ENCODE measurements at places on chromosomes 16 and 17.

GRCh38 chr17:75693500-75694481 is 26.7 kb downstream of the SAP30BP start:
- peak; percentile 93 for DNase-seq

- no peak for DNase-seq
Observed at GRCh38 chr17:48718227-48718760, 4.0 kb downstream of the PRAC1 start.

DNA sequence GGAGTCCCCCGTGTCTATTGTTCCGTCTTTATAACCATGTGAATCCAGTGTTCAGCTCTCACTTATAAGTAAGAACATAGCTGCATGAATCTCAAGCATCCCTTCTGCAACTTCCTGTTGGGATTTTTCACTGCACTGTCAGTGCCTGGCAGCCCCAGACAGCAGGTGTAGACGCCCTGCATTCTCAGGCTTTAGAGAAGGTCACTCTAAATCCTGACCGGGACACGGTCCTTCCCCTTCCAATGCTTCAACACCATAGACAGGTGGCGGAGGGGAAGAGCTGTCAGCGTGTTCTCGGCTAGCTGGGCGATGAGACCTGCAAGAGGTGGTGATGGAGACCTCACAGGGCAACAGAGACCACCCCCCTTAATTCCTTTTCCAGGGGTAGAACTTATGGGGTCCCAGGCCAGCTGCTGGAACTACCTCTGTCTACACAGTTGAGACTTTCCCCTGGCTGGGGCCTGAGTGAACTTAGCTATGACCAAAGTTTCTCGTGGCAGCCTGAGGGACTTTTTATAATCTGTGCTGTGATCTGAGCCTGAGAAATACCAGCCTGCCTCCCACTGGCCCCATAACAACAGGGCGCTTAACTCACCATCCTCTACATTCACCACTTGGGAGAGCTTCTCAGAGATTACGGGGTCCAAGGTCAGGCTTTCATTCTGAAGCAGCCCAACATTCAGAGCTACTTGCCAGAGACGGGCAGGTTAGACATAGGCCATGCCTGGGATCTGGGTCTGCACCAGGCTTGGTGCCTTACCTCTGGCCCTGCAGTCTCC is 143.2 kb upstream of the TNRC6C start:
- no peak for DNase-seq

- no peak for DNase-seq
Observed at GRCh38 chr17:57425431-57425830, 169.1 kb downstream of the MSI2 start.

DNA sequence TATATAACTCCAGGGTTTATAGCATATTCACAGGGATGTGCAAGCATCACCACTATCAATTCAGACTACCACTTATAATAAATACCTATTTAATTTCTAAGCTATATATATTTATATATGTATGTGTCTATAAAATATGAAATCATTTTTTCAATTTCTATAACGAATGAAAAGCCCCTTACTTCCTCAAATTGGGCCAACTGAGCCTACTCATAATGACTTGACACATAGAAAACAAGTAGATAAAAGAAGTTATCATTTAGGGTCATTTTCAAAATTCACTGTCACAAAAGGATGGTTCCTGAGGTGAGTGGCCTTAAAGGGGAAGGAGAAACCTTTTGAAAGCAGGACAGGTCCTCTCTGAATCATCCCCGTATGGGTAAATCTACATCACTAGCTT is 114.1 kb downstream of the ADCY9 start:
- DNase-seq: no peak

- no peak for DNase-seq
Observed at GRCh38 chr16:31331141-31331764, 23.7 kb upstream of the ITGAX start.

- no peak for DNase-seq
Observed at GRCh38 chr16:51035711-51036110, 115.4 kb downstream of the SALL1 start.

DNA sequence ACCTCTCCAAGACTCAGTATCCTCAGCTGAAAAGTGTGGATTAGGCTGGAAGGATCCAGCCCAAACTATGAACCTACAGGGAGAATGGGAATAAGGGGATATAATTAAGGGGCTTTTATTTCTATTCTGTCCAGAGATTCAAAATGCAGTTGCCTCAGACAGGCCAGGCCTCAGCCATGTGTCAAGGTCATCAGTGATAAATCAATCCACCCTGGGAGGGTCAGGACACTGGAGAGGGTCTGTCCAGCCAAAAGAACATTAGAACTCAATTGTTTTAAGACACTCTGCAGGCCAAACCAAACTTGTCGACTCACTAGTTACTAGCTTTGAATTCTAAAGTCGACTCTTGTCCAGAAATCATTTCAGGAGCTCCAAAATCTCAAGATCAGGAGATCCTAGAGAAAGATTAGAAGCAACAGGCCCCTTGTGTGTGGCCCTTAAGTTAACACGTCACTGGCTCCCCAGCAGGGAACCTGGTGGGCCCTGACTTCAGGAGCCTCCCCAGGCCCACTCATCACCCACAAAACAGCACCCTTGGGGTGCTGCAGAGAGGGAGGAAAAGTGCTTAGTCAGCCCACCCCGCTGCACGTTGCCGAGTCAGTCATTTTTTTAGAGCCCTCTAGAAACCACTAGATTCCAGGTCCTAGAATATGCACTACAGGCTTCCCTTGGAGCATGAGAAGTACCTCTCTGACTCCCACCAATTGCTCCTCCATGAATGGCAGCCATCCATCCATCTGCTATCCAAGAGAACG is 156.8 kb downstream of the XYLT1 start:
- DNase-seq: no peak

GRCh38 chr17:77865112-77865611 is 93.3 kb upstream of the TNRC6C start:
- DNase-seq: no peak

GRCh38 chr17:32917842-32918241 is 10.1 kb upstream of the TMEM98 start:
- no peak for DNase-seq

GRCh38 chr16:8107296-8107695 is 483.0 kb downstream of the TMEM114 start:
- no peak for DNase-seq

DNA sequence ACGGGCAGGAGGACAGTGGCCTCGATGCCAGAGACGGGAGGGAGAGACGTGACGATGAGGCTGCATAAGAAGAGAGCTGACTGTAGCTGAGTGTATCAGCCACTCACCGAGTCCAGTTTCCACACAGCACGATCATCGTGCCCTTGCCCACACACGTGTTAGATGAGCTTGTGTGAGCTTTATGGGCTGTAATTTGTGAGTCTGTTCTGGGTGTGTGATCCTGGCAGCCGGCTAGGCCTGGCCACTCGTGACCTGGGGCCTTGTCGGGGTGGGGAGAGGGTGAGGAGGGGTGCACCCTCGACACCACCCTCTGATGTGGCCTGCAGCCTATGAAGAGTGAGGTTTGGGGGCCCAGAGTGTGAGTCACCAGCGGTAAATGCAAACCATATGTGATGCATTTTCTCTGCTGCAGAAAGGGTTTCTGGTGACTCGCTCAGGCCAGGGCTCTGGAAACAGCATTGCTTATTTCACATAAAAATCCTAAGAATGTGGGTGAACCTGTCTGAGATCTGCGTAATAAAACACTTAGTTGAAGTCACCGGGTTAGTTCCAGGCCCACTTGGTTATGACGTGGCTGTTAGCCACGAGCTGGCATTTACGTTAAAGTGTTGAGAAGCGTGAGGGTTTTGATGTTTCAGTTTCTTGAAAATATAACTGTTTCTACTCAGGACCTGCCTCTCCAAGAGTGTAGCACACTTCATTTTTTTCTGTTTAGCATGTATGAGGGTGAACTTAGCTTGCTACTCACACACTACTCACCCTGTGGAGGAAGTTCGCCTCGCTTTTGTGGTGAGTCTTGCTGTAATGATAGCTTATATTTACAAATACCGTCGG is 4.2 kb downstream of the METRNL start:
- no peak for DNase-seq

DNA sequence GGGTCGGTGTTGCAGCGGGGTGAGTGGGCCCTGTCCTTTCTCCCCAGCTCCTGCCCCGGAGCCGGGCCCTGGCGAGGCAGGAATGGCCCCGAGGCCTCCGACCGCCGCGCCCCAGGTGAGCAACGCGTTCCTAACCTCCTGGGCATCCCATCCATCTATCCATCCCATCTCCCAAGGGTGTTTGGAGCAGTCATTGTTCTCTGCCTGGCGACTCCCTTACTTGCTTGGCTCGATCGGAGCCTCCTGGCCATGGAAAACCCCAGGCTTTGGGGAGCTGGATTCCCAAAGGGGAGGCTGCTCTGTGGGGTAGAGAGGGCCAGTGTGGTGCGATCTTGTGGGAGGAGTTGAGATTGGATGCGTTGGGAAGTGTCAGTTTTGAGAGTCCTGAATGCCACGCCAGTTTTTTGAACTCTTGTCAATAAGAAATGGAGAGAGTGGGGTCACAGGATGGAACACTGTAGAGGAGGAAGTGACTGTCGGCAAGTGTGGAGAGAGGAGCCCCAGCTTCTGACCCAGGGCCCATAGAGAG is 684 bp downstream of the ZFP90 start:
- DNase-seq: no peak

- no peak for DNase-seq
Observed at GRCh38 chr16:264440-264951, 11.2 kb downstream of the RGS11 start.

DNA sequence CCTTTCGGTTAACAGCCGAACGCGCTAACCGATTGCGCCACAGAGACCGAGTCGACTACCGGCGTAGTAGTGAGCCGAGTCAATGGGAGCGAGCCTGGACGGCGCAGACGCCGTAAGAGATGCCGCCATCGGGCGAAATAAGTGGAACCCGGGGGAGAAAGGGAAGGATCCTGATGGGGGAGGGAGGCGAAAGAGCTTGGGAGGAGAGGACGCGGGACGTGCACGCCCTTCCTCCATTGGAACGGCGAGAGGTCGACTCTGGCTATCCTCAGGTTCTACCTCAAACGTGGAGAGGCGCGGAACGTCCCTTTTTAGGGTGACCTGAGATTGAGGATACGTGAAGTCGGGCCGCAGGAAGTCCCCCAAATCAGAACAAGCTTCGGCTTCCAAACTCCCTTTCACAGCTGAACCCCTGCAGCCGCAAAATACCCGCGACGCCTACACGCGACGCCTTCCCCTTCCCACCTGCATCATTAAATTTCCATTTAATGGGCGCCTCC is 683 bp upstream of the PSMB3 start:
- DNase-seq: peak; percentile 90

DNA sequence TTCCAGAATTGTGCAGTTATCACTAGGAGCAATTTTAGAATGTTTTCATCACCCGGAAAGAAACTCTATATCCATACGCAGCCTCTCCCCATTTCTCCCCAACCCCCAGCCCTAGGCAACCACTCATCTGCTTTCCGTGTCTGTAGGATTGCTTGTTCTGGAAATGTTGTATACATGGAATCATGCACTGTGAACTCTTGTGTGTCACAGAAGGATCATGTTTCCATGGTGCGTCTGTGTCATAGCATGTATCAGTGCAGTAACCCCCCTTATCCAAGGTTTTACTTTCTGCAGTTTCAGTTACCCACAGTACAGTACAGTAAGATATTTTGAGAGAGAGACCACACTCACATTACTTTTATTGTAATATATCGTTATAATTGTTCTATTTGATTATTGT is 299.4 kb downstream of the CPPED1 start:
- DNase-seq: no peak

- DNase-seq: no peak
Observed at GRCh38 chr17:74677558-74678466, 34.9 kb downstream of the CD300LF start.

- no peak for DNase-seq
Observed at GRCh38 chr16:80346111-80346632, 194.6 kb upstream of the DYNLRB2 start.

DNA sequence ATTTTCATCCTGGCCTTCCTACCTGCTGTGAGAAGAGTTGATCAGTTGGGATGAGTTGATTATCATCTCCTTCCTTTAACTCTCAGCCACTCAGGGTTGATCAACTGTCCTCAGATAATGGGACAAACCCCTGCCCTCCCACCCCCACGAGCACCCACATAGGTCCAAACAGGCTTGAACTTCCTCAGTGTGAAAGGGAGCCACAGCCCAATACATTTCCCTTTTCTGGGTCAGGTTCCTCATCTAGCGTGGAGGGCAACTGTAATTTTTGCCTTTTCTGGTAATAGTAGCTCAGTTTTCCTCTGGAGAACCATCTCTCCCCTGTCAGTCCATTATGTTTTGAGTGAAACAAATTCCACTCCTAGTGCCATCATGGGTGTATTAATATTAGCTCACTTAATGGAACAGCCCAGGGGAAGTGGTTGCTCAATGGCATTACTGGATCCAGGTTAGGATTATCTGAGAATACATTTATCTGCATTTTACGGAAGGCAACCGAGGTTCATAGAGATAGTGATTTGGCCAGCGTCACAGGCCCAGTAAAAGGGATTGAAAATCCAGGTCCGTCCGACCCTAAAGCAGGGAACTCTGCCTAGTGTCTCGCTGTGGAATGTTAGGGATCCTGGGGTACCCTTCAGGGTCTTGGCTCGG is 476 bp upstream of the LPCAT2 start:
- no peak for DNase-seq

DNA sequence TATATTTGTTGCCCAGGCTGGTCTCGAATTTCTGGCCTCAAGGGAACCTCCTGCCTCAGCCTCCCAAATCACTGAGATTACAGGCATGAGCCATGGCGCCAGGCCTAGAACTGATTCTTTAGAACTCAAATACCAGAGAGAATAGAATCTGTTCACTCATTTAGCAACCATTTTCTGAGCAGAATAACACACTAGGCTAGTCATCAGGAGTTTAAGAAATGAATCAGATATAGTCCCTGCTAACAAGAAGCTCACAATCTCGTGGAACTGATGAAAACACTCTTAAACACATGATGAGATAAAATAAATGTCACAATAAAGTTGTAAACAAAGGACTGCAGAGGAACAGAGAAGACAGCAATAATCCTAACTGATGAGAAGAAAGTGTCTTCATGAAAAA is 55.8 kb upstream of the ADCY9 start:
- DNase-seq: no peak

- DNase-seq: peak; percentile 34
Observed at GRCh38 chr17:7867881-7868329, 10.1 kb downstream of the CYB5D1 start.

DNA sequence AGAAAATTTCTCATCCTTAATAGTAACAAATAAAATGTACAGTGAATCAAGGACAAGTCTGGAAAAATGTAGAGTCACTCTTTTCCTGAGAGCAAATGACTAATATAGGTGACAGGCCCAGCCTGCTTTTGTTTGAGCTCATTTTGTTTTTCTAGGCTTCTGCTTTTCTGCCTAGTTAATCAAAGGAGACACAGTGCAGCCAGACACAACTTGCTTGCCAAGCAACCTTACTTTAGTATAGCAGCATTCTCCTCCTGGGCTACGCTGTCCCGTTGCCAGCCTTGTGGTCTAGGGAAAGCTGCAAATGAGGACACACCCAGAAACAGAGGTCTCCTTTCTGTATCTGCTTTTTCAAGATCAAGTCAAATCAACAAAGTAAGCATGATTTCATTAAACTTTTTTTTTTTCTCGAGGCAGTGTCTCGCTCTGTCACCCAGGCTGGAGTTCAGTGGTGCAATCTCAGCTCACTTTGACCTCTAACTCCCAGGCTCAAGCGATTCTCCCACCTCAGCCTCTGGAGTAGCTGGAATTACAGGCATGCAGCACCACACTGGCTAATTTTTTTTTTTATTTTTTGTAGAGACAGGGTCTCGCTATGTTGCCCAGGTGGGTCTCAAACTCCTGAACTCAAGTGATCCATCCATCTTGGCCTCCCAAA is 17.2 kb downstream of the GINS3 start:
- peak; percentile 80 for DNase-seq

GRCh38 chr17:82503728-82504308 is 15.7 kb upstream of the FOXK2 start:
- DNase-seq: no peak

- peak; percentile 92 for DNase-seq
Observed at GRCh38 chr17:76501018-76501826, at the start of gene RHBDF2. TSS of gene RHBDF2 (minus strand) at chr17:76501423. CDS start at chr17:76481524, 19,899 bp downstream.

All from suprapubic skin (tissue), 4 donors.